Esophagus muscularis mucosa (tissue), 4 donors: ENCODE measurements at places on chromosomes 1 and 21.
A peak's percentile ranks its signal among the peaks of the same experiment; 100 is the strongest.

DNA sequence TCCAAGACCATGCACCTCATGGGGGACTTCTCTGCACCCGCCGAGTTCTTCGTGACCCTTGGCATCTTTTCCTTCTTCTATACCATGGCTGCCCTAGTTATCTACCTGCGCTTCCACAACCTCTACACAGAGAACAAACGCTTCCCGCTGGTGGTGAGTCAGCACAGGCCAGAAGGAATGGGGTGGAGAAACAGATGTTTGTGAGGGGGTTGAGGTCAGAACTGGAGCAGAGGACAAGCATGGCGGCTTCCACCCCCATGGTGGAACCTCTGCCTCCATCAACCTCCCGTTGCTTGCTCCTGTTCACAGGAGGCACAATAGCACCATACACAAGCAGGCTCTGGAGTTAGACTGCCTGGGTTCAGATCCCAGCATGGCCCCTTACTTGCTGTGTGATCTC lies 6.9 kb upstream of the ATXN7L2 start:
- H3K36me3 ChIP-seq = no peaks in the 10 kb centered on the region
- no peak for DNase-seq
- no peaks in the 10 kb centered on the region for H3K4me1 ChIP-seq
- no peak overlapping the region for H3K4me3 ChIP-seq
- no peak overlapping the region for H3K27ac ChIP-seq

DNA sequence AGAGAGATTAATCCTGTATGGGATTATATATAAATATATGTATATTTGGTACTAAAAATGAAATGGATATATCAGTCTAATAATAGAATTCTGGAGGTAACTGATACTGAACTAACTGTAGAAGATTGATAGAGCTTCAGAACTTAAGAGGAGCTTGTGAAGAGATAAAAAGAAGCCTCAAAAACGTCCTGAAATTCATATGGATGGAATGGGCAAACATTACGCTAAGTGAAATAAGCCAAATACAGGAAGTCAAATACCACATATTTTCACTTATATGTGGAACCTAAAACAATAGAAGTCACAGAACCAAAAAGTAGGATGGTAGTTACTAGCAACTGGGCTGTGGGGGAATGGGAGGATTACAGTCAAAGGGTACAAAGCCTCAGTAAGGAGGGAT lies 36.0 kb upstream of the ADGRL4 start:
- no peaks in the 10 kb centered on the region for H3K36me3 ChIP-seq
- no peaks in the 10 kb centered on the region for H3K27me3 ChIP-seq
- H3K4me1 ChIP-seq = no peaks in the 10 kb centered on the region
- H3K4me3 ChIP-seq = no peak overlapping the region

- no peak overlapping the region for H3K27ac ChIP-seq
- no peaks in the 10 kb centered on the region for H3K27me3 ChIP-seq
- H3K4me1 ChIP-seq = no peaks in the 10 kb centered on the region
These were observed 10.6 kb downstream of the RGSL1 start for GRCh38 chr1:182460550-182460951.

- H3K27me3 ChIP-seq = no peaks in the 10 kb centered on the region
- no peak overlapping the region for H3K4me3 ChIP-seq
- DNase-seq = no peak
These were observed 862.7 kb downstream of the PLA2G4A start for GRCh38 chr1:187691439-187691838.

- H3K27ac ChIP-seq = no peak overlapping the region
- H3K4me1 ChIP-seq = peaks cover 19% of the 10 kb centered on the region
- no peak for DNase-seq
These were observed 122.0 kb downstream of the ETS2 start for GRCh38 chr21:38927776-38928175.

DNA sequence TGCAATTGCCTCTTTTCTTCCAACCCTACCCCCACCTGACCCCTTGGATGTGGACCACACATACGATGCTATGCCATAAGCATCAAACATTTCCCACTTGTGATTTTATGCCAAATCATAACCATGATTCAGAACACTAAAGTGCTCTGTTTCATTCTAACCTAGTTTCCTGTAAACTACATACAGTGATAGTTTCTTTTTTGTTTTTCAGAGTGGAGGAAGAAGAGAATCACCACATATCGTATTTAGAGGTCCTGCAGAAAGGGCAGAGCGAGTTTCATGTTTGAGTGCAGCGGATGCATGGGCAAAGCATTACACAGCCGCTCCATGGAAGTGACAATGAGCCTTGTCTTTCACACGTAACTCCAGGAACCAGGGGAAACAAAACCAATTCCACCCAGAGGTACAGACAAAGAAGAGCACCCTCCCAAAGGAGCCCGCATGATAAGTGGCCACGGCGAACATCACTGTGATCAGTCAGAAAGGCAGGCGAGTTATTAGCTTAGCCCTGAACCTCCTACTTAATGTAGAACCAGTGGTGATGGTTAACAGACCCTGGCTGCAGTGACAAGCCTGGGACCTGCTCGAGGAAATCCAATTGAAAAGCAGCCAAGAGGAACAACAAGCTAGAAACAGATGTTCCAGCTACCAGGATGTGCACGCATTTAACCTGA lies 64.0 kb upstream of the ZNF281 start:
- no peak overlapping the region for H3K27ac ChIP-seq
- no peak for DNase-seq
- H3K4me3 ChIP-seq = no peak overlapping the region
- H3K4me1 ChIP-seq = no peaks in the 10 kb centered on the region

DNA sequence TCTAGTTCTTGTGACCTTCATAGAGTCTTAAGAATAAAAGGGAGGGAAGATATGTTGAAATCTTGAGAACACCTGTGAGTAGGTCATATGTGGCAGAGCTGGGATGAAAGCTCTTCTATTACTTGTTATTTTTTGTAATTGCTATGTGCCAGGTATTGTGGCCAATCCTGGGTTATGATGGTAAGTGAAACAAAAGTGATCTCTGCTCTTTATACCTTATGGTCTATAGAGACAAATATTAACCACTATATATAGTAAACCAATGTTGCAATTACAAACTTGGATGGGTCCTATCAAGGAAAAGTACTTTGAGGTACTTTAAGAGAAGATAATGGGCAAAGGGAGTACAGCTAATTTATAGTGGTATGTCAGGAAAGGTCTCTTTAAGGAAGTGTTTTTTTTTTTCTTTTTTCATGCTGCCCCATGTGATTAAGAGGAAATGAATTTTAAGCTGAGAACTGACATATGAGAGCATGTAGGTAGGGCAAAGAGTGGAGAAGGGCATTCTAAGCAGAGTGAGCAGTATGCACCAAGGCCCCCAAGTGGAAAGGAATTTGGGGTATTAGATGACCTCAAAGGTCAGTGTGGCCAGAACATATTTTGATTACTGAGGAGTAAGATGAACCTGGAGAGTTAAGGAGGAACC lies 43.3 kb downstream of the POU2F1 start:
- DNase-seq = no peak
- no peaks in the 10 kb centered on the region for H3K27me3 ChIP-seq
- no peak overlapping the region for H3K27ac ChIP-seq
- no peak overlapping the region for H3K4me3 ChIP-seq
- peaks cover 61% of the 10 kb centered on the region for H3K4me1 ChIP-seq

DNA sequence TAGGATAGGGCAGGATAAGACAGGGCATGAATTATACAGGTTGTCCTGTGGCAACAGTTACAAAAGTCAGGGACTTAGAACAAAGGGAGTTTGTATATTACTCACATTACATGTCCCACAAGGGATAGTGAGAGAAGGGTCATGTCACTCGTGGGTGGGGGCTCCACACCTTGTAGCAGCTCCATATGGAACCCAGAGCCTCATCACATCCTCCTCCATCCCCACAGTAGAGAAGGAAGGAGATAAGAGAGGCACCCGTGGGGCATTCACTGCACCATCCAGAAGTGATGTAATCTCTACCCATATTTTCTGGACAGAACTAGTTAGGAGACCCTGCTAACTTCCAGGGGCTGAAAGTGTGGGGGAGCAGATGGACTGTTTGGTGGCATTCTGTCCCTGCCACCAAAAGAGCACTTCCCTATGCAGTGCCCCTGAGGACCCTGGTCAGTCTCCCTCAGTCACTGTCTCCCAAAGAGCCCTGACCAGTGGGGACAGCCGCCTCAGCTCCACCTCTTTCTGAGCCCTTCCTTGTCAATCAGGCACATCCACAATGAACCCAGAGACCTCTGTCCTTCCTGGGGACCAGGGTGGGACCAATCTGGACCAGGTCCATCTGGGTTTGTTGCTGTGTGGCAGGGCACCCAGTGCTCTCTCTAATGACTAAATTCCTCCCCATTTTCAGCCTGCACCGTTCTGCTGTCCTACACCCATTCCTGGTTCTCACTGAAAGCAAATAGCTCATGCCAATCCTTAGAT lies 154.8 kb upstream of the ETV3 start:
- no peaks in the 10 kb centered on the region for H3K27me3 ChIP-seq
- no peak overlapping the region for H3K4me3 ChIP-seq
- DNase-seq = peak; percentile 81
- no peaks in the 10 kb centered on the region for H3K4me1 ChIP-seq

DNA sequence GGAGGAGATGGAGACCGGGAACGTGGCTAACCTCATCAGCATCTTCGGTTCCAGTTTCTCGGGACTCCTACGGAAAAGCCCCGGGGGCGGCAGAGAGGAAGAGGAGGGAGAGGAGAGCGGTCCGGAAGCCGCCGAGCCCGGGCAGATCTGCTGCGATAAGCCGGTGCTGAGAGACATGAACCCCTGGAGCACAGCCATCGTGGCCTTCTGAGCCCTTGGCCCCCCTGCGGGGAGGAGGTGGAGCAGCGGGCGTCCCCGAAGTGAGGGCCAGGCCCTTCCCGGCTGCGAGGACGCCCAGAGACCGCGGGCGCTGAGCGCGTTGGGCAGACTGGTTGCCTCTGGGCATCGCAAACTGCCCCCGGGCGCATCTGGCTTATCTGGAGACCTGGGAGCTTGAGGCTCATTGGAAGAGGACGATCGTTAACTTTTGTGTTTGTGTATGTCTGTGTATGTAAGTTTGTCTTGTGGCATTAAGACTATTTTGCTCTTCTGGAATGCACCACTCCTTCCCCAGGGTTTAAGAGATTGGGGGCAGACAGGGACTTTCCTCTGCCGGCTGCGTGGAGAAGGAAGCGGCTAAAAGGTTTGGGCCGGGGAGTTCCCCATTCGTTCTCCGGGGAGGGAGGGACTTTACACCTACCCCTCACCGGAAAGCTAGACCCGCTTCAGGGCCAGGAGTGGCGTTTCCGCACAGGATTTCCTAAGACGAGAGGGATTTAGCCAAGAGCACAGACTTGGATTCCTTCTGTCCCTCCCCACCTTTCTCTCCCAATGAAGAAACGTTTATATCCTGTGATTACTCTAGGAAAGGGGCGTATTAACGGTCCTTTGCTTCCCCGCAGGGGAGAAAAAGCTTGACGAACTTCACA lies 1.4 kb downstream of the IER5 start:
- H3K4me3 ChIP-seq = peak overlapping the region; percentile 98
- H3K36me3 ChIP-seq = no peaks in the 10 kb centered on the region
- H3K27me3 ChIP-seq = no peaks in the 10 kb centered on the region

DNA sequence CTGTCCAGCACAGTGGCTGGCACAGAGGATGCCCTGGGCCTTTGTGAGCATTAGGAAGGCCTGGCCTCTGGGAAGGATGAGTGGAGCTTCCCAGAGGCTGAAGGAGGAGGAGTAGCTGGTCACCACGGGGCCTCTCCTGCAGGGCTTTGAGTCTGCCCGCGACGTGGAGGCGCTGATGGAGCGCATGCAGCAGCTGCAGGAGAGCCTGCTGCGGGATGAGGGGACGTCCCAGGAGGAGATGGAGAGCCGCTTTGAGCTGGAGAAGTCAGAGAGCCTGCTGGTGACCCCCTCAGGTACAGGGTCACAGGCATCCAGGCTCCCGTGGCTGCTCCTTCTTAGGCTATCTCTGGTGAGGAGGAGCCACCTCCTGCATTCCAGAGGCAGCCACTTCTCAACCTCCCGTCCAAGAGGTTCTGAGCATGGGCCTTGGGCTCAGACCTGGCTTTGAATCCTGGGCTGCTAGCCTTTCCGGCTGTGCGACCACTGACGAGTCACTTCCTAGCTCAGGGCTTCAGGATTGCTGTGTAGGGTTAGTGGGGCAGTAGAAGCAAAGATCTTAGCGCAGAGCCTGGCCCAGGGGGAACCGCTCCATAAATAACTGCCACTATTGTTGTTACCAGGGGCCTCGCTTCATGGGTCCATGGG lies 14.0 kb downstream of the SESN2 start:
- no peak overlapping the region for H3K4me3 ChIP-seq
- H3K27ac ChIP-seq = no peak overlapping the region
- no peaks in the 10 kb centered on the region for H3K27me3 ChIP-seq

DNA sequence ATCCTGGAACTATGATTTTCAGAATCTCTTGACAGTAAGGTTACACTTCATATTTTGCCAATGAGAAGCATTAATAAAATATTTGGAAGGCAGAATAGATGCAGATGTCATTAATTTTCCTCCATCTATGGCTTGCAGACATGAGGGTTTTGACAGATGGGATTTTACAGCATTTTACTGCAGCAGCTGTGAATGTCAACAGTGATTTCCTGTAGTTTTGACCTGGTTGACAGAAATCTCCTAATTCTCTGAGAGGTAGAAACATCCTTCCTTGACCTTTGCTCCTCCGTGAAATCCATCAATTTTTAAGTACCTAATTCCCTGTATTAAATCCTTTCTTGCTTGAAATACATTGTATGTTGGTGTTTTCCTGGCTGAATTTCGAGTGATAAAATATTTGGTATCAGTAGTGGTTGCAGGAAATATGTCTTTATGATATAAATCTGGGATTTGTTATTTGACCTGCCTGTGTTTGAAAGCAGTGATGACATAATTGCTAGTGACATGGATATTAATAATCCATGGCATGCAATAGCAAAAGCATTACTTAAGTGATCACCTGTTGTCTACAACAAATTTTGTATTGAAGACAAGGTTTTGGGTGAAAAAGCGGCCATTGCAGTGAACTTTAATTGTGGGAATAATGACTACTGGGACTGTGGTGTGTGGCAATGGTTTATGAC lies 73.9 kb downstream of the HLX start:
- H3K4me1 ChIP-seq = no peaks in the 10 kb centered on the region
- H3K27me3 ChIP-seq = no peaks in the 10 kb centered on the region
- no peak for DNase-seq
- no peaks in the 10 kb centered on the region for H3K36me3 ChIP-seq

DNA sequence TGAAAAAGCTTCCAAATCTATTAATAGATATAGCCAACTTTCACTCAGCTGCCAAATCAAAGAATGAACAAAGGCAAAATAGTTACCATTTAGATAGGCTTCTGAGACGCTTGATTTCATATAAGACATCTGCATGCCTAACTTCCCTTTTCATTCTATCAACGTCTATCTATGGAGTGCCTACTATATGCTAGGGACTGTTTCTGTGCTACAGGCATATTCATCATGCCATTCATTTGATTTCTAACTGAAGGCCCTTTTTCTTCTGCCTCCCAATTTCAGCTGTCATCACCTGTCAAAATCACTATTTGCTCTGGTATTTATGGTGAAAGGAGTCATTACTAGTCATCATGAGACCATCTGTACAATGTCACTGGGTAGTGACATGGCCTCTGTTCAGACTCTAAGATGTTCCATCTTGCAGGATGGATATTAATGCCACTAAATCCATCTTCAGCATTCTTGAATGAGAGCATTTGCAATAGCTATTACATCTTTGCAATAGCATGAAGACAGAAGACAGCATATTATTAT lies 4.3 kb upstream of the KRTAP13-1 start:
- H3K36me3 ChIP-seq = no peaks in the 10 kb centered on the region
- H3K27ac ChIP-seq = no peak overlapping the region
- peaks cover 3% of the 10 kb centered on the region for H3K27me3 ChIP-seq
- no peak for DNase-seq
- H3K4me1 ChIP-seq = no peaks in the 10 kb centered on the region
- H3K4me3 ChIP-seq = no peak overlapping the region
